Mammary epithelial cell (primary cell): ENCODE measurements at places on chromosomes 2 and 18. TPM values are rescaled to one million over a fixed set of nuclear protein-coding genes. Genes with fewer than 3 reads are reported as not detected.

RNU2-63P gene
- polyA plus RNA-seq, result not detected

ARHGEF33 gene
- polyA plus RNA-seq, result 0.05 TPM

SERPINB12 gene
- not detected for polyA plus RNA-seq

GRCh38 chr2:169172914-169173313 is 103.6 kb downstream of the DHRS9 start:
- no peak for DNase-seq

DNA sequence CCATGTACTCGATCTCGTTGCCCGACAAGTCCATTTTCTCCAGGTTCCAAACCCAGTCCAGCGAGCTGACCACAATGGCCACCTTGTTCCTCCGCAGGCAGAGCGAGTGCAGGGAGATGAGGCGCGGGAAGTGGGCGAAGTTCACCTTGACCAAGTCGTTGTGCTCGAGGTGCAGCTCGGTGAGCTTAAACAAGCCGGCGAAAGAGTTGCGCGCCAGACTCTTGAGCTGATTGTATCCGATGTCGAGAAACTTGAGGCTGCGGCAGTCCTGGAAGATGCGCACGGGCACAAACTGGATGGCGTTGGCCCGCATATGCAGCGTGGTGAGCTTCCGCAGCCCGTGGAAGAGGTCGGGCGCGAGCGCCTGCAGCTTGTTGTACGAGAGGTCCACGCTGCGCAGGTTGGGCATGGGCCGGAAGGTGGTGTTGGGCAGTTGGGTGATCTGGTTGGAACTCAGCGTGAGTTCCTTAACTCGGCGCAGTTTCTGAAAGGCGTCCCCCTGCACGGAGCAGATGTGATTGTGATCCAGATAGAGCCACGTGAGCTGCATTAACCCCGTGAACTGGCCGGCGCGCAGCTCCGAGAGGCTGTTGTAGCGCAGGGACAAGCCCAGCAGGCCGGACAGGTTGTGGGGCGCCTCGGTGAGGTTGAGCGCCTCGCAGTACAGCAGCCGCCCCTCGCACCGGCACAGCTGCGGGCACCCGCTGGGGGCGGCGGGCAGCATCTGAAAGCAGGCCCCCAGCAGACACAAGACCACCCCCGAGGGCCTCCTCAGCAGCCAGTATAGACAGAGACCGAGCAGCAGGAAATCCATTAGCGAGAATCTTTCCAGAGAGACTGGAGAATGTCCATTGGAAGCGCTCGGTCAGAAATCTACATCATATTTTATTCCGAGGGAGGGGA is 1.3 kb downstream of the LRRTM1 start:
- DNase-seq, result no peak

GRCh38 chr2:106065983-106066820 is 127.9 kb downstream of the UXS1 start:
- no peak for DNase-seq

DNA sequence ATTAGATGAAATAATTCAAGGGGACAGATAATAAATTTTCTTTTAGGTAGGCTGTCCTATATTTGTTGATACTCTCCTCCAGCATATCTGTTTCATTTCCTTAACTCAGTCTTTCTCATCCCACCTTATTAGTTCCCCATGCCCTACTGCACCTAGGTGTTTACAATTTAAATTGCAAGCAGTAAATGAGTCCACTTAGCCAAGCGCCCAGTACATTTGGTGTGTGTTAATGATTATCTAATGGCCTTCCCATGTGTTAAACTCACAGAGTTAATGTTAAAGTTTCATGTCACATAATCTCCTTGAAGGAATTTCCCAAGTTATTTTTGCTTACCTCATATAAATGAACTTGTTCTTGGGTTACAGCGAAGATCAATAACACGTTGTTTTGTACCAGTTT is 31.2 kb downstream of the ITGB6 start:
- no peak for DNase-seq

GRCh38 chr2:148721991-148722777 is 77.6 kb downstream of the EPC2 start:
- DNase-seq, result no peak
